ENCODE measurements at places on chromosomes 7 and 10.
A peak's percentile ranks its signal among the peaks of the same experiment; 100 is the strongest.

- no peak for DNase-seq
Observed at GRCh38 chr10:82294874-82295378, 419.9 kb downstream of the NRG3 start.

DNA sequence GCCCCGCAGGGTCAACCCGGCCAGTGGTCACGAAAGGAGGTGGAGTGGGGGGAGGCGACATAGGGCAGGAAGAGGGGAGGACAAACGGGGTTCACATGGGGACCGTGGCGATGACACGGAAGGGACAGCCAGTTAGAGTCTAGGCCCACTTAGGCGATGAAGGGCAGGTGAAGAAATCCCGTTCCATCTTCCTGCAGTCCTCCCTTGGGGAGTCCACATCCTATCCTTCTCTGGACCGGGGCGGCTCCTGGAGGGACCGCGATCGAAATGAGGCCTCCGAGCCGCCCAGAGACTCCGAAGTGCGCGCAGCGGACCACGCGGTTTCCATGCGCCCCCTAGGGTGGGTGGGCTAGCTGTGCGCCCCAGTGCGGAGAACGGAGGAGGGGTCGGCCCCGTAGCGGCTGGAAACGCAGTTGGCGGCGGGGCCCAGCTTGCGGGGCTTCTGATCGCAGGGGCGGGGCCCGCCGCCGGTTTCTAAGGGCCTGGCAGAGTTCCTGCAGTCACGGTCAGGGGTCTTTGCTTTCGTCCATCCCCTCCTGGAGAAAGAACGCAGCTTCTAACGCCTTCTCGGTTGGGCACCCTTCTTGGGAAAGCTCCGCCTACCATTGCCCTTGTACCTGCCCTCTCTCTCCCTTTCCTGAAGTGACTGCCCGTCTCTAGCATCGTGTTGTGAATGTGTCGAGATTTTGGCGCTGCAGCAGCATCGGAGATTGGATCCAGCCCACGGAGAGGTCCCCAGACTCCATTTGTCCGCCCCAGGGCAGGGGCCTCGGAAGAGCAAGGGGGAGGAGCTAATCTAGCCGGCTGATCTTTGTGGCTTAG lies 17.9 kb upstream of the TMEM225B start:
- no peak for DNase-seq

- DNase-seq: no peak
Observed at GRCh38 chr10:56585447-56586171, 224.6 kb upstream of the ZWINT start.

DNA sequence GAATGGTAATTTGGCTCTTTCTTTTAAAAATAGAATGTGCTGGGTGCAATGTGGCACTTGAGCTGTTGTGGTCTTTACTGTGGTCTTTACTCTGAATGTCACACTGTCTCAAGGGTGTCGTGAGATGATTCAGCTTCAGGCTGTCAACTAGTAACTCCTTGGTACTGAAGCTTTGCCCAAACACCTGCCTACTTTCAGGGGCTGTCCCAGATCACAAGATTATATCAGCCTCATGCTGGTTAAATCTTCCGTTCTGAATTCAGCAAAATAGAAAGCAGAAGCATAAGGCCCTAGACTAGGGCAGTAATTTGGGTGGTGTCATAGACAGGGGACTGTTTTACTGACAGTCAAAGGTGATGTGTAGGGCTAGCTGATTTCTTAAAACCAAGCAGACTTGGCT lies 110.9 kb downstream of the BAMBI start:
- peak; percentile 59 for DNase-seq

- no peak for DNase-seq
Observed at GRCh38 chr7:91503934-91504555, 239.8 kb downstream of the FZD1 start.

DNA sequence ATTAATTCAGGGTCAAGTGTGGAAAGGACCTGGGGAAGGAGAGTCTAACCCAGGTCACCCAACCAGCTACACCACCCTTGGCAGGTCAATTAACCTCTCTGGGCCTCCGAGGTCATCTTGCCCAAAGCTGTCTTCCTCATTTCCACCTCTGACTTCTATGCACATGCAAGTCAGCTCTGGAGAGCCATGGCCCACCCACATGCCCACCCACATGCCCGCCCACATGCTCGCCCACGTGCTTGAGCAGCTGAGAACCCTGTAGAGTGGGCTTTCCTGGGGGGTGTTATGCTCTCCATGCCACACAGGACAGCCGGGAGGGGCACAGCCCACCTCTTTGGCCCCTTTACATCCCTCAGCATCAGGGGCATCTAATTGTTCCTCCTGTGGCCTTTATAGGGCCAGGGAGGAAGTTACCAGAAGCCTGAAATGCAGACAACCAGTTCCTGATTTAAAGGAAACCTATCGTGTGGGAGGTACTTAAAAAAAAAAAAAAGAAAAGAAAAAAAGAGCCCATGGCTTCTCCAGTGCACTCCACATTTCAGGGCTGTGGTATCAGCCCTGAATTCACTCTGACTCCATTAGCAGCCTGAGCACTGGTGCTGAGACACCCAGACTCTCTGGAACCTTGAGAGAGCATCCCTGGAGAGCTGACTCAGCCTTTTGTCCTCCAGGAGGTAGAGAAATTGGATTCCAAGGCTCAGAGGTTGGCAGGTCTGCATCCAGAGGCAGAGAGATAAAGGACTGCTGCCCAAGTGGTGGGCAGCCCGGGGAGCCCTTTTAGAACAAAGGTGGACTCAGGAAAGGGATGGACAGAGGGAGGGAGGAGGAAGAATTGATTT lies 176.2 kb upstream of the ZMIZ1 start:
- no peak for DNase-seq

DNA sequence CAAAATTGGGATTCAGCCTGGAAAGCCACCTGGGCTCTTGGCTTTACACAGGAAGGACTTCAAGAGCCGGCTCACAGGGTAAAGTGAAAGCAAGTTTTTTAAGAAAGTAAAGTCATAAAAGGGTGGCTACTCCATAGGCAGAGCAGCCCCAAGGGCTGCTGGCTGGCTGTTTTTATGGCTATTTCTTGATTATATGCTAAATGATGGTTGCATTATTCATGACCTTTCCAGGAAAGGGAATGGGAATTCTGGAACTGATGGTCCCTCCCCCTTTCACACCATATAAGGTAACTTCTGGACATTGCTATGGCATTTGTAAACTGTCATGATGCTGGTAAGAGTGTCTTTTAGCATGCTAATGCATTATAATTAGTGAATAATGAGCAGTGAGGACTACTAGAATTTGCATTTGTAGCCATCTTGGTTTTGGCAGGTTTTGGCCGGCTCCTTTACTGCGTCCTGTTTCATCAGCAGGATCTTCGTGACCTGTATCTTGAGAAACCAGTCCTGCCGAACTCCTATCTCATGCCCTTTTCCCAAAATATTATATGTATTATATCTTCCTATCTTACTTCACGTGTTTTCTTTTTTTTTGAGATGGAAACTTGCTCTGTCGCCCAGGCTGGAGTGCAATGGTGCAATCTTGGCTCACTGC lies 80.5 kb downstream of the HECW1 start:
- DNase-seq: no peak

GRCh38 chr10:79608505-79609375 lies 2.0 kb upstream of the SFTPA1 start:
- DNase-seq: peak; percentile 18

GRCh38 chr10:89314676-89315075 lies 12.8 kb downstream of the IFIT2 start:
- no peak for DNase-seq

DNA sequence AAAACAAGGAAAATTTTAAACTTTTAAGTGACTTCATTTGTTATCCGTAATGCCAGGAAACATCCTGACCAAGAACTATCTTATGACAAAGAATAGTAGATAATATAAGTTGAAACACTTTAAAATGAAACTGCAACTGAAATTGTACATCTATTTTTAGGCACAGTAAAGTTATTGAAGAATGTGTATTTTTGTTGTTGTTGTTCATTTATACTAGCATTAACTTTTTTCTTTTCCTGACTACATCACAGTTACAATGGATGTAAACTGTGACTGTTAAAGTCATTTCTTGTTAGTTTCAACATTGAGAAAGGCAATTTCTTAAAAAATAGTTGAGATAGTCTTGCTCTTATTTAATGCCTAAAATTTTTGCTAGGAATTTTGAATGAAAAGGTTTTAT lies 2.6 kb downstream of the CPED1 start:
- no peak for DNase-seq

- no peak for DNase-seq
Observed at GRCh38 chr10:20936396-20936795, 39.3 kb upstream of the NEBL start.

DNA sequence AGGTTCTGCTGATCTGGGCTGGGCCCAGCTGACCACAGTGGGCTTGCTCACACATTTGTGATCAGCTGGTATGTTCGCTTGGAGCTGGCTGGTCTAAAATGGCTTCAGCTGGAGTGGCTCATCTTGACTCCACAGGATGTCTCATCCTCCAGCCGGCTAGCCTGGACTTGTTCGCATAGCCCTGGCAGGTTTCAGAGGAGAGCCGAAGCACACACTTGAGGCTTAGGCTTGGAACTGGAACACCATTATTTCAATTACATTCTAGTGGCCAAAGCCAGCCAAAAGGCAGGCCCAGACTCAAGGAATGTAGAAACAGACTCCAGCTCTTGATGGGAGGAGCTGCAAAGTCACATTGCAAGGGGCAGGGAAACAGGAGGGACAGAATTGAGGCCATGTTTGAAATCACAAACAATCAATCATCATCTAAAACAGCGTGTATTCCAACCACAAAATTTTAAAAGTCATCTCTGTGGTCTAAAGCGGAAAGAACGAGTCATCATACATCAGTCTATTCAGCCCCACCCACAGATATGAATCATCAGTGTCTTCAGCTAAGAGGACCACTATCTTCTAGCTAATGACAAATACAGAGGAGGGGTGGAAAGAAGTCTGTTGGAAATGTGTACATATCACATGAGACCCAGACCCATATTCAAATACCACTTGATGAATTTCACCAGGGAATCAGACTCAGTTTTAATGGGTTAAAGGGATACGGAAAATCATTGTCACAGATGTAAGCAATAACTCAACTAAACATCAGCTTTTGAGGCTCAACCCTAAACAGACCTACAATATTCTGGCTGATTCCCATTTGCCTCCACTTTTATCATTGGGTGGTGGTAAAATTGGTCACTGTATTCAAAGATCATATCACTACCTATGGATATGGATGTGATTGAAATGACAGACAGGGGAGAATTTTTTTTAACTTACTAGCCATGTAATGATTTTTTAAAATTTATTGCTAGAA lies 139.0 kb upstream of the MKLN1 start:
- DNase-seq: peak; percentile 29

DNA sequence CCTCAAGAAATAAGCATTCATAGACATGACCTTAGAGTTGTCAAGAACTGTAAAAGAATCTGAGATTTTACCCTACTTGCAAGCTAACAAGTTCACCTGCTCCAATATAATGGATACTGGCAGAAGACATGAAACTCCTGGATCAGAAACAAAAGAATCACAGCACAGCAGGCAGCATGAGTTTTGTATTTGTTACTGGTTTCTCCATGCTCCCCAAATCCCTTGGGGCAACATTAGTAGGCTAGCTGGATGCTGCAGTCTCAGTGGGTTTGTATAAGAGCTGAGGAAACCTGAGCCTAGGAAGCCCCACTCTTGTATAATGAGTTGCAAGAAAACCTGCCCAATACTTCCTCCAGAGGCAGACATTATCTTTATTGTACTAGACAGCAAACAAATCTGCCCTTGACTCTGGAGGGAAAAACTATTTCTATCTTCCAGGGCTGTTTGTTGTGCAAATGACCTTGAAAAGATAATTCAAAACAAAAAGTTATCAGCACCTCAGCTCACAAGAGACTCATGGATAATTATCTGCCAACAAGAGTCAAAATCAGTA lies 64.8 kb downstream of the ABLIM1 start:
- DNase-seq: no peak

DNA sequence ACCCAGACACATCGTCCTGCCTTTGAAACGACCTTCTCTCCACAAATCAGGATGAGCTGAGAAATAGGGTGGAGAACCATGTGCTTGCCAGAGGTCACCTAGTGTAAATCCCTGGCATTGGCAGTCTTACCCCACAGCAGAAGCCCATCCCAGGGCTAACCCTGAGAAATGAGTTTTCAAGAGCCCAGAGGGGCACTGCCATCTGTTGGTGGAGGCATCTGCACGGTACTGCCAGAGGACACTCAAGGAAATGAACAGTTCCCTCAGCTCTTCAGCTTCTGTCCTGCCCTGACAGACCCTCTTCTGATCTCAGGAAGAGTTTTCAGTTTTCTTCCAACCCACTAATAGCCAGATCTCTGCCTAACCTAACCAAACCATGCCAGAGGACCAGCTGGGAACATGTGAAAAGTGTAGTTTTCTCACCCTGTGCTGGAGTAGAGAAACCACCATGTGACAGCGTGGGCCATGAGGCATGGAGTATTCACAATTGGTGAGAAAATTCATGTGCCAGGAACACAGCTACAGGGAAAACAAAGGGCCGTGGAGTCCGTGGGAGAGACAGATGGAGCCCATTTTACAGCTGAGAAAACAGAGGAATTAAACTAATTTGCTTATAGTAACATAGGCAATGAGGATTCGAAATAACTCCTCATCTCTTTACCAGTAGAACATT lies 37.7 kb upstream of the ITPRID1 start:
- no peak for DNase-seq

- no peak for DNase-seq
Observed at GRCh38 chr10:119494236-119495020, 48.1 kb downstream of the RGS10 start.

GRCh38 chr7:75835688-75836285 lies 22.2 kb upstream of the CCL24 start:
- DNase-seq: no peak

DNA sequence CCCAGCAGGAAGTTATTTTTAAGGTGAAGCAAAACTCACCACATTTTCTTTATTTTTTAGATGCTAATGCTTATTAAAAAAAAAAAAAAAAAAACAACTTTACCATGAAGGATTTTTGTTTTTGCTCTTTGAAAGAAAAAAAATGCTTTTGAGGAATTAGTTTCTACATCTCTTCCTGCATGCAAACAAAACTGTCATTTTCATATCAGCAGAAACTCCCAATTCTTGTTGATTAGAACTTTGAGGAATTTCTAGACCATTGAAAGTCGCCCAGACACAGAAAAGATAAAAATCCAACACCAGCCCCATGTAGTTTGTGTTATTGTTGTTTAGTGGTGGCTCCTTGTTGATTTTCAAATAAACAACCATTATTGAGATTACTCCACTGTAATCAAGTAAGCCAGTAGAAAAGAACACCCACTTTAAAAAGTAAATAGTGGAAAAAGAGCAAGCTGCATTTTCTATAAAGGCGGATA lies 14.3 kb downstream of the SKIDA1 start:
- no peak for DNase-seq

DNA sequence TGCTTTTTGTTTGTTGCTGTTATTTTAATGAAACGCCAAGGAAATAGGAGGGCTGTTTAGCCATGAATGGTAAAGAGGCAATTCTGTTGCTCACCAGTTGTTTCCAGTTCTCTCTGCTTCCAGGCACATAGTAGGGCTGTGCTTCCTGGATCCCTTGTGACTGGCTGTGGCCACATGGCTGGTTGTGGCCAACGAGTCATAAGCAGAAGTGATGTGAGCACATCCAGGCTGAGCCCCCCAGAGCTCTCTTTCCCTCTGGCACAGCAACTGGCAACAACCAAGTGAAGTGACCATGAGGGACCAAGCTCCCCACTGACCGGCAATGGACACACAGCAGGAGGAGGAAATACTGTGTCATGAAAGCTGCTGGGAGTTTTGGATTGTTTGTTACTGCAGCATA lies 10.3 kb downstream of the GRID1 start:
- no peak for DNase-seq
